Astrocyte (in vitro differentiated cells and primary cell): ENCODE measurements at places on chromosomes 12 and 14. TPM values are rescaled to one million over a fixed set of nuclear protein-coding genes. Genes with fewer than 3 reads are reported as not detected.

IL22 gene
- not detected in 2 replicates for total RNA-seq

GPD1 gene
- total RNA-seq: 0.29 and 0.59 TPM in 2 replicates

HPD gene
- total RNA-seq: not detected in 2 replicates

OR11H6 gene
- total RNA-seq: not detected in 2 replicates

HNF1A gene
- not detected in 2 replicates for total RNA-seq

LRP1 gene
- 369 and 397 TPM in 2 replicates for total RNA-seq

KCNH3 gene
- total RNA-seq: 0.14 TPM in 1 of 2 replicates, not detected in the other

DLK1 gene
- total RNA-seq: 1.3 and 2.7 TPM in 2 replicates
